T1000 (cell line): ENCODE measurements at places on chromosomes 7 and 10.

GRCh38 chr10:130193033-130193432, 56.8 kb downstream of the GLRX3 start:
- DNase-seq = no peak

DNA sequence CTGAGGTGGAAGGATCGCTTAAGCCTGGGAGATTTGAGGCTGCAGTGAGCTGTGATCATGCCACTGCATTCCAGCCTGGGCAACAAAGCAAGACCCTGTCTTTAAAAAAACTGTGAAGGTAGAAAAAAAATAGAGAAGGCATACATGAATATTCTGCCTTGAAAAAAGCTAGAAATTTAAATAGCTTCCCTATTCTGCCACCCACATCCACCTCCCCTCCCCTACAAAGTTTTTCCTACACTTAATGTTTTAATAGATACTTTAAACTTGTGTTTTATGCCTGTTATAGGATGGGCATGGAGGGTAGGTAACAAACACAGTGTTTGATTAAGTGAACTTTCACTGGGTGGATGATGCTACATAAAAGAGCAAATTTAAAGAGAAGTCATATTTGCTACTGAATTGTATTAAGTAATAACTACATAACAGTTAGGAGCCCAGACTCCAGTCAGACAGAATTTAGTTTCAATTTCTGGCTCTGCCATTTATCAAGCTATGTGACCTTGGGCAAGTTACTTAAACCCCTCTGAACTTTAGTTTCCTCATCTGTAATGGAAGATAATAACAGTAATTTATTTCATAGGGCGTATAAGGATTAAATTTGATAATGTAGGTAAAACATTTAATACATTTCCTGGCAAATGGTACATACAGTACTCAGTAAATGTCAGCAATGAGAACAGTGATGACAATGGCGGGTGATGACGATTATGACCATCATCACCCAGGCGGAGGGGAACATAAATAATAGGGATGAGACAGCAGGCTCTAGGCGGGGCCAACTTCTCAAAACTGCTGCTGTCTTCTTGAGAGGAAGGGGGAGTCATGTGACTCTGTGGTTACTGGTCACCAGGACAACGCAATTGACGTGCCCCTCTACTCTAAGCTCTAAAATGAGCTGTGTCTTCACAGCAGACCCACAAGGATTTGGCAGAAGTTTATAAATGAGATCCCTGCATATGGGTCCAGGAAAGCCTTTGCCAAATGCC, 15.8 kb downstream of the DNMBP start:
- DNase-seq = peak; percentile 68

DNA sequence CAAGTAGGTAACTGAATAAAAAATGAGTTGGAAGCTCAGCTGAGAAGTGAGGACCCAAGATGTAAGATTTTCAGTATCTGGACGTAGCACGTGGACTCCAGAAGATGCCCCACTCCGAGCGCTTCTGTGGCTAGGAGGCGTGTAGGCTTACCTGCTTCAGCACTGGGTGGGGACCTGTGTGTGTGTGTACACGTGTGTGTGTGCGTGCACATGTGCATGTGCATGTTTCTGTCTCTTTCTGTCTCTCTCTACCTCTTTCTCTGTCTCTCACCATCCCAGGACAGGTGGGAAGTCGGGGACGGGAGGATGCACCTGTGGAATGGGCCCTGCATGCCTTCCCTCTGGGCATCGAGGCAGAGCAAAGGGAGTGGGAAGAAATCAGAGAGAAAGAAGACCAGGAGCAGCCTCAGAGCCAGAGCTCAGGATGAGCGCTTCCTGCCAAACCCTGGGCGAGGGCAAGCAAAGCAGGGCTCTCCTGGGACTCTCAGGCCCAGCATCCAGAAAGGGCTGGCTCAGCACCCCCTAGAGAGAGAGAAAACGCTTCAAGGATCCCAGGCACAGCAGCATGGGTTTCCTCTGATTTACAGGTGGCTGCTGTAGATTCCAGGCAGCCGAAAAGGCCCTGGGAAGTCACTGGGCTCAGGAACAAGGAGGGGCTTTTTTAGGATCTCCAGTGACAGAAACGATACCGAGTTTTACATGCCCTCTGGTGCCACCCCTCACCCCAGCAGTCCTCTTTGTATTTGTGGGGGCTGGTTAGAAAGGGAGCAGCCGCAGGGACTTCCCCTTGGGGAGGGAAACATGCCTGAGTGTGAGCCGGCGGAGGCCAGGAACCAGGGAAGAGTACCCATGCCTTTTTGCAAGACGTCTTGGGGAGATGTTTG, 28.5 kb downstream of the CXCL12 start:
- no peak for DNase-seq

- DNase-seq = peak; percentile 75
Observed at GRCh38 chr10:3107426-3107961, 40.1 kb downstream of the PFKP start.

DNA sequence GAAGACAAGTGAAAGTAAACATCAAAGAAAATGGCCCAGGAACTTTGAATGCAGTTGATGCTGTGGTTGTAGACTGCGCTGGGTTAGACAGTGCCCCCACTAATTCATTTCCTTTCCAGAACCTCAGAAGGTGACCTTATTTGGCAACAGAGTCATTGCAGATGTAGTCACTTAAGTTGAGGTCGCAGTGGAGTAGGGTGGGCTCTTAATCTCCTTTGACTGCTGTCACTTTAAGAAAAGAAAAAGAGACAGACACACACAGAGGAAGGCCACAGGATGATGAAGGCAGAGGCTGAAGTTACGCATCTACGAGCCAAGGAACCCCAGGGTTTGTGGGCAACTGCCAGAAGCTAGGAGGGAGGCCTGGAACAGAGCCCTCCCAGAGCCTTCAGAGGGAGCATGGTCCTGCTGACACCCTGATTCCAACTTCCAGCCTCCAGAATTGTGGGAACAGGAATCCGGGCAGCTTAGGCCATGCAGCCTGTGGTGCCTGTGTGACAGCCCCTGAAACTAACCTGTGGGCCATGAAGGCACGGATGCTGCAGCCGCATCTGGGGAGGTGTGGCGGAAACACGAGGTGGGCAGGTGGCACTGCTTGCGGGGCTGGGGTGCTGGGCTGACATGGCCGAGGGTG, 107.6 kb downstream of the PRKAG2 start:
- DNase-seq = no peak

DNA sequence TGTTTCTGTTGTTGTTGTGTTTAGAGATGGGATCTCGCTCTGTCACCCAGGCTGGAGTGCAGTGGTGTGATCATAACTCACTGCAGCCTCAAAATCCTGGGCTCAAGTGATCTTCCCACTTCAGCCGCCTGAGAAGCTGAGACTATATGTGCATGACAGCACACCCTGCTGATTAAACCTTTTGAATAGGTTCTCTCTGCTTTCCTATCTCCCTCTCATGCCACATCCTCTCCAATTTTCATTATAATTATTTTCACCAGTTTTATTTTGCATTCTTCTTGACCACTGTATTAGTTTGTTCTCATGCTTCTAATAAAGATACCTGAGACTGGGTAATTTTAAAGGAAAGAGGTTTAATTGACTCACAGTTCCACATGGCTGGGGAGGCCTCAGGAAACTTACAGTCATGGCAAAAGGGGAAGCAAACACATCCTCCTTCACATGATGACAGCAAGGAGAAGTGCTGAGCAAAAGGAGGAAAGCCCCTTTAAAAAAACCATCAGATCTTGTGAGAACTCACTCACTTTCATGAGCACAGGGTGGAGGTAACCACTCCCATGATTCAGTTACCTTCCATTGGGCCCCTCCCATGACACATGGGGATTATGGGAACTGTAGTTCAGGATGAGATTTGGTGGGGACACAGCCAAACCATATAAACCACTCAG, 12.9 kb downstream of the AGK start:
- no peak for DNase-seq

DNA sequence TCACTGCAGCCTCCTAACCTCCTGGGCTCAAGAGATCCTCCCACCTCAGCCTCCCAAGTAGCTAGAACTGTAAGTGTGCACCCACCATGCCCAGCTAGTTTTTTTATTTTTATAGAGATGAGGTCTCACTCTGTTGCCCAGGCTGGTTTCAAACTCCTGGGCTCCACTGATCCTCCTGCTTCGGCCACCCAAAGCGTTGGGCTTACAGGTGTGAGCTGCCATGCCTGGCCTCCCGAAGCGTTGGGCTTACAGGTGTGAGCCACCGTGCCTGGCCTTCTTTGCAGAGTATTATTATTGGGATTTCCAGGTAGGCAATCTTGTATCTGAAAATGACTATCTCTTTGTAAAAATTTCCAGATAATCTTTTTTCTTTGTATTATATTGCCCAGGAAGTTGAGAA, 23.1 kb upstream of the NCAPG2 start:
- no peak for DNase-seq

GRCh38 chr7:66790196-66790595, 49.7 kb downstream of the RABGEF1 start:
- DNase-seq = no peak

- DNase-seq = no peak
Observed at GRCh38 chr7:113085781-113086390, 741 bp downstream of the GPR85 start.

DNA sequence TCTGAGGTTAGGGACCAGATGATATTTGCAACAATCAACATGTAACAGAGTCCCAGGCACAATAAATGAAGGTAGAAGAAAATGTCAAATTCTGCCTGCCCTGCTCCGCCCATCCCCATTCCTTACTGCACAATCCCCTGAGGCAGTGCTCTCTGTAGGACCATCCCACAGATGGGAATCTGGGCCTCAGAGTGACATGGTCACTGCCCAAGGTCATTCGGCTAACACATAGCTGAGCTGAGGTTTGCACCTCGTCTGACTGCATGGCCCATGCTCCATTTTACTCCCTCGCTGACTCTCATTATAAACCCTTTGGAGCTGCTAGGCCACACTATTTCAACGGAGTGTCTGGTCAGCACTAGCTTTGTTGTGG, 1.2 kb downstream of the HOGA1 start:
- DNase-seq = no peak

DNA sequence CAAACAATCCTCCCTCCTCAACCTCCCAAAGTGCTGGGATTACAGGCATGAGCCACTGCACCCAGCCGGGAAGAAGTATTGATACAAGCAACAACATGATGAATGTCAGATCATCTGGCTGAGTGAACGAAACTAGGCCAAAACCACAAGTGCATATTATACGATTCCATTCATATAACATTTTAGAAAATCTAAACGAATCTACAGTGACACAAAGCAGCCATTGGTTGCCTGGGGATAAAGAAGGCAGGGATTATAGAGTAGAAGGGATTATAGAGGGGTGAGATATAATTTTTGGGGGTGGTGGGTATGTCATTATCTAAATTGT, 11.5 kb upstream of the RHBDD2 start:
- no peak for DNase-seq

GRCh38 chr7:131721660-131722059, 165.2 kb upstream of the PODXL start:
- no peak for DNase-seq

DNA sequence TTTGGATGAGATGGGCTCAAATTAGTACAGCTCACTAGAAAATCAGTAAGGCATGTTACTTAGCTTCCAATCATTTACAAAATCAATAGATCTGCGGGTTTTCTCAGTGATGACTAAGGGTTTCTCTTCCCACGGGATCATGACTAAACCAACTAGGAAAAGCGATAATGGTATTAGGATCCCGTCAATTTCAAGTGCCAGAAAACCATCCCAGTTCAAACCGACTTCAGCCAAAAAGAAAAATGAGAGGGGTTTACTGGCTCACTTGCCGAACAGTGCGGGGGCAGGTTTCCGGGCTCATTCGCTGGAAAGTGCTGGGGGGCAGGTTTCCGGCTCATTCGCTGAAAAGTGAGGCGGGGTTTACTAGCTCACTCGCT, 62.1 kb upstream of the LYZL2 start:
- DNase-seq = no peak

- DNase-seq = no peak
Observed at GRCh38 chr7:66781408-66782090, 41.0 kb downstream of the RABGEF1 start.

DNA sequence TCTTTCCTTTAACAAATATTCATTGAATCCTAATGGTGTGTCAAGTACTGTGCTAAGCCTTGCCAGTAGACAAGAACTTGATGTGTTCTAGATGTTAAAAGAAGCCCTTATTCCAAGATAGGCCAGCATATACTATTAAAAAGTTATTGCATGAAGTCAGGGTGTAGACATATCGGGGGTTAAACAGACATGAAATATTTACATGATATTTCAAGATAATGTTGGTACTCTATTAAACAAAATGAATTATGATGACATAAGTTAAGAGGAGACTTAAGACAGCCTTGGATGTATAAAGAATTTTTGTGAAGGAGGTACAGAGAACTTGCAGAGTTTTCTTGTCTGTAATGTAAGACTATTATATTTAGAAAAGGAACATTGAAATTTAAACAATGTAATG, 44.8 kb downstream of the HDAC9 start:
- DNase-seq = no peak

GRCh38 chr10:55495555-55495954, 694.5 kb upstream of the PCDH15 start:
- DNase-seq = no peak

- DNase-seq = no peak
Observed at GRCh38 chr10:109982123-109982522, 25.7 kb upstream of the ADD3 start.

- DNase-seq = no peak
Observed at GRCh38 chr10:86684331-86685097, 16.2 kb downstream of the LDB3 start.

DNA sequence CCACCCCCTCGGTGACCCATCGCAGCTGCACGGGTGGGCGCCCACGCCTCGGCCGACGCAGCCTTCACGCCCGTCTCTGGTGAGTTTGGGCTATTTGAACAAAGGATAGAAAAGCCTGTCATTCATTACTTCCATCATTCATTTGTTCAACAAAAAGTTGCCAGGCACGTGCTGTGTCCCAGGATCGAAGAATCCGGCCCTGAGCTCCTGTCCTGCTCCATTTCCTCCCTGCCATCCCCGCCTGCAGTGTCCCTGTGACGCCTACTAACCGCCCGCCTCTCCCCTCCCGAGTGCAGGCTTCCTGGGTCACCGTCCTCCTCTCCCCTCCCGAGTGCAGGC, 340.1 kb downstream of the WDR37 start:
- no peak for DNase-seq

DNA sequence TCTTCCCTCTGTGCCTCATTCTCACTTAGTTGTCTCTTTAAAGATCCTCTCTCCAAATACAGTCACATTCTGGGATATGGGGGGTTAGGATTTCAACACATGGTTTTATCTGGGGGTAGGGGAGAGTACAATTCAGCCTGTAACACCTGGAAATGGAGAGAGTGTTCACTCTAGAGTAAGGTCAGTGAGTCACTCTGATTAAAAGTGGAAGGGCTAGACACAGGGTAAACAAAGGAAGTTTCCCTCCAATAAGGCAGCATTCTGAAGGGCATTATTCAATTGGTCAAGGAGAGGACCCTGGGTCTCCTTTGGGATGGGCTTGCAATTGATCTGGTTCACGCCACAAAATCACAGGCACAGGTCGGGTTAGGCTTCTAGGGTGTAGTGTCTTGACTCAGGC, 232.8 kb upstream of the NPSR1 start:
- no peak for DNase-seq

DNA sequence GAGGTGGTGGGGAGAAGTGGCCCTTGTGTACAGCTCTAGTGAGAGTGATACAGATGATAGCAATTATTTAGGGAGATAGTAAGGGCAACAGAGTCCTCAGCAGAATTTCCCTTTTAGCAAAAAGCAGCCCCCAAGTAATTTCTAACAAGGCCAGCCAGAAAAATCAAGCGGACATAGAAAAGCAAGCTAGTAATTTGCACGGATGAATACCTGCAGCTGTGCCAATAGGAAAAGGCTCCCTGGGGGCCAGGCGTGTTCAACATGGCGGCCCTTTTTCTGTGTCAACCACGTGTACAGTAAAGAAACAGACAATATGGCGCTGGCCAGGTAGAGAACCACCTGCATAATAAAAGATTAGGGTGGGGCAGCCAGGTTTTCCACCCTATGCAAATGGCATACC, 7.4 kb downstream of the MCM10 start:
- DNase-seq = no peak
